ENCODE measurements at places on chromosomes 3 and 15. TPM values are rescaled to one million over a fixed set of nuclear protein-coding genes. Genes with fewer than 3 reads are reported as not detected.

FOXL2NB gene
- not detected for total RNA-seq

CCR8 gene
- not detected for total RNA-seq

- DNase-seq, result no peak
Observed at GRCh38 chr15:26929588-26929987, 41.4 kb upstream of the GABRG3 start.

DNA sequence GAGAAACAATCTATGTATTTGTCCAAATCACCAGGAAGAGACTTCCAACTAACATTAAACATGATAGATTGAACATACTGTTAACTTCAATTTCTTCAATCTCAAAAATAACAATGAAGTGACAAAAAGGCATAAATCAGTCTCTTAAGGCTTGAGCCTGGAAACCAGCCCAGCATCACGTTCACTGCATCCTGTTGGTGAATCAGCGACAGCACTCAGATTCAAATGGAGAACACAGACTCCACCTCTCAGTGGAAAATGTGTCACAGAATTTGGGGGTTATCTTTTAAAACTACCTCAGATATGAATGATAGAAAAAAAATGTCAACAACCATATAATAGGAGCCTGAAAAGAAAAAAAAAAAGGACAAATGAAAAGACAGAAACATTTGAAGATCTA lies 212.0 kb downstream of the MINAR1 start:
- DNase-seq, result no peak

DNA sequence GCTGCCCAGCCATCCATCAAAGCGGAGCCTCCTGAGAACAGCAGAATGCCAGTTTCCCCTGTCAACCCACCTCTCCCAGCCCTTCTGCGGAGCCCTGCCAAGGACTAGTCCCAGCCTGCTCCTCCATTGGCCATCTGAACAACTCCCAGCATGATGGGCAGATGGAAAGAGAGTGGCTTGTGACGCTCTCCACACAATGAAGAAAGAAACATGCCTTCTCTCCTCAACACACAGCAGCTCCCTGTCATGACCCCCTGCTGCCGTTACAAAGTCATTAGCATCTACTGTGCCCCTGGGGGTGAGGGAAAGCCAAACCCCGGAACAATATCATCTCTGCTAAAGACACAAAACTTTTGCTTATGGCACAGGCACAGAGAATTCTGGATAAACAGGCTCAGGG lies 33.6 kb downstream of the MECOM start:
- DNase-seq, result no peak

DNA sequence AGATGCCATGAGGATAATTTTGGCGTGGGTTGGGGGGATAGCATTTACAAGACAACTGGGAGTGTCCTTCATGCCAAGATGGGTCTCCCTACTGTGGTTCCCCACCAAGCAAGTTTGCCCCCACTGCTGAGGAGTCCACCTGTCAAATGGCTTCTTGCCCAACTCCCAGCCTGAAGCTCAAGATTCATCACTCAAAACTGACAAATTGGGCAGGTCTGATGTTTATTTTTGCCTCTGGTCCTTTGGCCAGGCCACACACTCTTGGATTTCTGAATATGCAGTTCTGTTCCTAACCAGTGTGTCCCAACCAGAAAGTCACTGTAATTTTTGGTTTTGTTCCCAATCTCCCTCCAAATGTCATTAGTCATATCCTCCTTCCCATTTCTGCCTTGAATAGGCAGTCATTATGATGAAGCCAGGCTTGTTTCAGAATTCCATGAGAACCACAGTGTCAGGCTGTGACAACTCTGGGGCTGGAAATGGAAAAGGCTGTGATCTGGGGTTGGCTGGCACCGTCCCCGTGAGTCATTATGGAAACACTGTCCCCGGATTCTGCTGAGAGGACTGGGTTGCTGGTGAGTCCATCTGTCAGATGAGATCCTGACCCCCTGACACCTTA lies 29.3 kb upstream of the MEF2A start:
- peak; percentile 47 for DNase-seq

GRCh38 chr15:67019884-67020520 lies 45.4 kb upstream of the SMAD3 start:
- peak; percentile 68 for DNase-seq

DNA sequence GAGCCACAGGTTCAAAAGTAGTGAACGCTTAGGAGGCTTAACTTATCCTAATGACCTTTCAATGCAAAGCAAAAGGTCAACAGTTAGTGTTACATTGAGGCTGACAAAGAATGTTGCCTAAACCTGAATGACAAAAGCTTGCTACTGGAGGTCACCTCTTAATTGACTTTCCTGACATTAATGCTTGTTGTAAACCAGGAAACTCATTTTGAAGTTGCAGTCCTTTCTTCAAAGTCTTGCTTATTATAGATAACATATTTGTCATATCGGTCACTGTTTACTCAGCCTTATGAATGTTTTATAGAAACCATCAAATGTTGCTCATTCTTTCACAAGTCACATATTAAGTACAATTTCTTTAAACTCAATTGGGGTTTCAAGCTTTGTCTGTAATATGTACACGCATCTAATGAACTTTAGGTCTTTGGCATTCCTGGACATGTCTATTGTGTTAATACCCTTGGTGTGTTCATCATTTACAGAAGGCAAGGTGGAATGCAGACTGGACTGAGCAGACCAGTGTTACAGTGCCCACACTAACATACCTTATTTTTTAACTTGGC lies 488.2 kb upstream of the NECTIN3 start:
- no peak for DNase-seq
